D721Med (cell line): ENCODE measurements at places on chromosomes 4 and X.

DNA sequence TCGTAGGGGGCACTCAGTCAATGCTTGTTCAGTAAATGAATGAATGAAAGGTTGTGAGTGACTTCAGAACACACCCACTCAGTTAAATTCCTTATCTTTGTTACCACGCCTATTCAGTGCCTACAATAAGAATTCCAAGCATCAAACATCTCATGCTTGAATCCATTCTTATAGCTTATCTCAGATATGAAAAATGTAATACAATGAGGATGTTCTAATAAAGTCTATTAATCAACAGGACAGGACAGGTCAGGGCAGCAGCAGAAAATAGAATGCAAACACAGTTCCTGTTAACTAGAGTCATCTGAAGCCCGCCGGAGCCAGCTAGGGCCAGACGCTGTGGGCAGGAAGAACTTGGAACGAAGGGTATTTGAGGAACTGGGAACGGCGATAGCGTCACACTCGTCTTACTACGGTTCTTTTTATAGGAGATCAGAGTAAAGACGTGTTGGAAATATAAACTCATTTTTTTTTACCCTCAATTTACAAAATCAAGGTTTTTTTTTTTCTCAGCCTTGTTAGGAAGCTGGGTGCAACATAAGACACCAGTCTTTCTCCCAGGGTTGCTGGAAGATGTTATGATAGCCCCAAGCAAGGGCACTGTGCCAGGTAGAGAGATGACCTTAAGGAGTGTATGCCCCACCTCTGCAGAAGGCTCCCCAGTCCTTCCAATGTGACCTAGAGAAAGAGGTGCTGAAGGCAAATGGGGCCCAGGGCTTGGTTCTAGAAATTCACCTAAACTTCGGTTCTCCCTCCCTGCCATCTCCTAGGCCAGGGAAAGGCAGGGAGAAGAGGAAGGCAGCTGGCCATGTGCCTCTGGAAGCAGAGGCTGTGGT is 48.3 kb downstream of the SEL1L3 start:
- no peak for DNase-seq

- DNase-seq, result no peak
These were observed 605.5 kb downstream of the MID1IP1 start for GRCh38 chrX:39406799-39407198.

GRCh38 chr4:17489123-17489522 is 22.8 kb downstream of the QDPR start:
- DNase-seq, result no peak

DNA sequence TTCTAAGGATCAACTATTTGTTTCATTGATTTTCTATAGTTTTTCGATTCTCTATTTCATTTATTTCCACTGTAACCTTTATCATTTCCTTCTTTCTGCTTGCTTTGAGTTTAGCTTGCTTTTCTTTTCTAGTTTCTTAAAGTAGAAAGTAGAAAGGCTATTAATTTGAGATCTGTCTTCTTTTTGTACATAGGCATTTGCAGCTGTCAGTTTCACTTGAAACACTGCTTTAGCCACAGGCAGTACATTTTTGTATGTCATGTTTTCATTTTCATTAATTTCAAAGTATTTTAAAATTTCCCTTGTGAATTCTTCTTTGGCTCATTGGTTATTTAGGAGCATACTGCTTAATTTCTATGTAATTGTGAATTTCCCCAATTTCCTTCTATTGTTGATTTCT is 152.2 kb downstream of the SH3KBP1 start:
- DNase-seq, result no peak

GRCh38 chrX:55007656-55008055 is 7.5 kb downstream of the APEX2 start:
- DNase-seq, result no peak

DNA sequence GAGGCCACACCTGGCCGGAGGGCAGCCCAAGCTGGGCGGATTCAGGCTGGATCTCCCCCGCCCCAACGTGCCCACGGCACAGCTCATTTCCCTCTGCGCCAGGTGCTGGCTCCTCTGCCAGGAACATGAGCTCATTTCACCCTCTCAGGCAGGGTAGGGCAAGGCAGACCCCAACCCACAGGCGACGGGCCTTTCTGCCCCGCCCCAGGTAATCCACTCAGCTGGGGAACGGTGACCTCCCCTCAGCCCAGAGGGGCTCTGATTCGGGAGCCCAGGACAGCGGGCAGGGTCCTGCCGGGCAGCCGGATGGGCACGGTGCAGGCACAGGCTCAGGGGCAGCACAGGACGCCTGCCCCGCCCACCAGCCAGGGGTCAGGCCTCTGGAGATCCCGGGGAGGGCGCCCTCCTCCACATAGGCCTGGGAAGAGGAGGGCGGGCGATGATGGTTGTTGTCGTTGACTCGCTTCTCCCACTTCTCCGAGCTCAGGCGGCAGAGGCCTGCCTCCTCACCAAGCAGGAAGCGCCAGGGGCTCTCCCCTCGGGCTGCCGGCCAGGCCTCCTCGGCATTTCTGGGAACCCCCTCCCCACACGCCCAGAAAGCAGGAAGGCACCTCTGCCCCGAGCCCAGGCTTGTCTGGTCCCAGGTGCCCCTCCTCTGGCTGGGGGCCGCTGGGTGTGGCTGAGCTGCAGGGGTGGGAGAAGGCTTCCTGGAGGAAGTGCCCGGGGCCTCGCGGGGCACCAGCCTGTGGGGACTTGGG is 31.1 kb downstream of the TACC3 start:
- no peak for DNase-seq

GRCh38 chr4:141195095-141195707 is 25.5 kb upstream of the ZNF330 start:
- no peak for DNase-seq

GRCh38 chrX:44470816-44471215 is 71.8 kb downstream of the FUNDC1 start:
- DNase-seq, result no peak

DNA sequence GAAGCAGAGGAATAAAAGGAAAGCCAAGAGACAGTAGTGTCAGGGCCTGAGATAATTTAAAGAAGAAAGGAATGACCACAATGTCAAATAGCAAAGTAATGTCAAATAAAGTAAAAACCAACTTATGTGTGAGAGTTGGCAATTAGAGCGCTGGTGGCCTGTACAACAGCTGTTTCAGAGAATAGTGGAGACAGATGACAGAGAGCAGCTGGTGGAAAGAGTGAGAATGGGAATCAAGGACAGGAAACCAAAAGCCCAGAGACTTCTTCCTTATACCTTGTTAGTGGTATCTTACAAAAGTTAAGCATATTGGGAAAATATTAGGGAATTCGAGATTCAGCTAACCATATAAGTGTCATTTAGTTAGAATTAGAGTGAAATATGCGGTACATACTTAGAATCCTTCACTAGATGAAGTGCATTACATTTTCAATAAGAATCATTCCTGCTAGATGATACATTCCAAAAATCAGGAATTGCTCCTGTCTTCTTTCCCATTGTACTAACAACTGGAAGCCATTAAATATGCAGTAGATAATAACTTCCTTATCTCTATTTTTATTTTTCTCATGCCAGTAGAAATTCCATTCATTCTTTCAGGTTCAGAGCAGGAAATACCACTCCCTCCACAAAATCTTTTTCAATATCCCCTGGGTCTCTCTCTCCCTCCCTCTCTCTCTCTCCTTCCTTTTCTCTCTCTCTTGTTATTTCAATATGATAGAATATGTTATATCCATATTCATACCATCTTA is 525.4 kb downstream of the CENPC start:
- no peak for DNase-seq

GRCh38 chr4:2862528-2862927 is 18.9 kb downstream of the ADD1 start:
- DNase-seq, result no peak

GRCh38 chrX:130563476-130563875 is 161.7 kb downstream of the RBMX2 start:
- no peak for DNase-seq

DNA sequence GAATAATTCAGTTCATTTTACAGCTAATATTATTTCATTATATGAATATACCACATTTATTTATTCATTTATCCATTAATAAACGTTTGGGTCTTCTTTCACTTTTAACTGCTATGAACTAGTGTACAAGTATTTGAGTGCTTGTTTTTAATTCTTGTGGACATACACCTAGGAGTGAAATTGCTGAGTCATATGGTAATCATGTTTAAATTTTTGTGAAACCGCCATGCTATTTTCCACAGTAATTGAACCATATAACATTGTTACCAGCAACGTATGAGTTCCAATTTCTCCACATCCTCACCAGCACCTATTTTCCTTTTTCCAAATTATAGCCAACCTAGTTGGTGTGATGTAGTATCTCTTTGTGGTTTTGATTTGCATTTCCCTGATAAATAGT is 388.2 kb downstream of the MAGEE1 start:
- DNase-seq, result no peak

- DNase-seq, result no peak
These were observed 52.1 kb downstream of the PWWP3B start for GRCh38 chrX:106220177-106220576.

DNA sequence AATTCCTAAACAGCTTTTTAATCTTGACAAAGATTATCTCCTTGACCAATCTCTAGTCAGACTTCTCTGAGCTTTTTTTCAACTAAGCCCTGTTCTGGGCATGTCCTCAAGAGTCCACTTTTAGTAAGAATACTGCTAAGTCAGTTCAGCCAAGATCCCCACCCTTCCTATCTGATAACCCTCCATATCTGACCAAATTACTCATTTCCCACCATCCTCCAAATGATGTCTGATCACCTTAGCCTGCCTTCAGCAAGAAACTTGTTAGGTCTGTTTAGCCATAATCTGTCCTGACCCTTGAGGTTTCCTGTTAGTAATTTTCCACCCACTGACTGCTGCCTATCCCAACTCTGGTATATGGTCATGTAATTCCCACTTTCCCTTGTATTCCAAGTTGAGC is 65.2 kb downstream of the FAM13A start:
- DNase-seq, result no peak

GRCh38 chrX:85114776-85115175 is 111.1 kb downstream of the APOOL start:
- DNase-seq, result no peak

GRCh38 chr4:173436149-173436579 is 37.2 kb upstream of the SCRG1 start:
- no peak for DNase-seq

DNA sequence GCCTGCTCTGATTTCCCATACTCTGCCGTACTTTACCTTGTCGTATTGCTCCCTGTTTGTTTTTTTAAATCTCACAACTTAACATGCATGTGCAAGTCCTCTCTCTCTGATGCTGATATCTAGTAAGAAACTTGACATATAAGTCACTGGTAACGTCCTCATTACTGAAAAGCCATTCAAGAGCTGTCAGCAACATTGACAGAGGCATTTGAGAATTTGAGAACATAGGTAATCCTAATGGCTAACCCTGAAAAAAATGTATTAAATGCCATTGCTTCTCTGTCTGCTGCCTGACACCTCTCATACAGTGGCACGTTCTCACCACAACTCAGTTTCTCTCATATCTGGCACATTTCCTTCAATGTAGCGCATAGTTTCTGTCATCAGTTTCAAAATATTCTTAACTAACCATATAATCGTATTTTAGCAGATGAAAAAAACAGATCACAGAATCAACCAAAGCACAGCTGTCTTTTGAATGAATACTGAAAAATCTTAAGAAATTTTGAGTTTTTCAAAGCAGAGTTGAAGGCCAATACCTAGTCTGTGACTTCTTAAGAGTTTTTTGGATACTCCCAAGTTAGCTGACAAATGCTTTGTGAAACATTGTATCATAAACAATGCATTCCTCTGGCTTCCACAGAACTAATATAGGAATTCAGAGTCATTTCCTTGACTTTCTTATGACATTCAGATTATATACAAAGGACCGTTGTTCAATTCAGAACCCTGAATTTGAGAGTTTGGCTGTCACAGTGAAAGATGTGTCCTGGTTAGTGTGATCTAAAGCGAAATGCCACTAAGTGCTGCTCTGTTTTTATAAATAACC is 996.4 kb downstream of the C4orf33 start:
- DNase-seq, result no peak

GRCh38 chrX:65781845-65782244 is 114.4 kb downstream of the MSN start:
- no peak for DNase-seq

DNA sequence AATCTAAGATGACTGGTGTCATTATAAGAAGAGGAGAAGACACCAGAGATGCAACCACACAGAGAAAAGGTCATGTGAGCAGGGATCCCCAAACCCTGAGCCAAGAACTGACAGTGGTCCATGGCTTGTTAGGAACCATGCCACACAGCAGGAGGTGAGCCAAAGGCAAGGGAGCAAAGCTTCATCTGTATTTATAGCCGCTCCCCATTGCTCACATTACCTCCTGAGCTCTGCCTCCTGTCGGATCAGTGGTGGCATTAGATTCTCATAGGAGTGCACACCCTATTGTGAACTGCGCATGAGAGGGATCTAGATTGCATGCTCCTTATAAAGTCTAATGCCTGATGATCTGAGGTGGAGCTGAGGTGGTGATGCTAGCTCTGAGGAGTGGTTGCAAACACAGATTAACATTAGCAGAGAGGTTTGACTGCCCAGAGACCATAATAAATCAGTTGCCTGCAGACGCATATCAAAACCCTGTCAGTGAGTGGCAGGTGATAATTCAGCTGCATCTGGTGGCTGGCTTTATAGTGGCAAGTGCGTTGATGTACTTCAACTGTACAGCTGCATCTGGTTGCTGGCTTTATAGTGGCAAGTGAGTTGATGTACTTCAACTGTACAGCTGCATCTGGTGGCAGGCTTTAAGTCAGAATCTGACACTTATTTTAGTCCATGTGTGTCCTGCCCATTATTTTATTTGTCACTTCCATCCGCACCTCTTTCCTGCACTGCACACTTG is 19.8 kb upstream of the CXCL2 start:
- no peak for DNase-seq

GRCh38 chr4:30716681-30717207 is 3.4 kb upstream of the PCDH7 start:
- DNase-seq, result no peak

GRCh38 chr4:153556435-153556815 is 90.3 kb downstream of the TMEM131L start:
- DNase-seq, result no peak

- DNase-seq, result no peak
These were observed 1.5 kb downstream of the SASH3 start for GRCh38 chrX:129781134-129781672.

DNA sequence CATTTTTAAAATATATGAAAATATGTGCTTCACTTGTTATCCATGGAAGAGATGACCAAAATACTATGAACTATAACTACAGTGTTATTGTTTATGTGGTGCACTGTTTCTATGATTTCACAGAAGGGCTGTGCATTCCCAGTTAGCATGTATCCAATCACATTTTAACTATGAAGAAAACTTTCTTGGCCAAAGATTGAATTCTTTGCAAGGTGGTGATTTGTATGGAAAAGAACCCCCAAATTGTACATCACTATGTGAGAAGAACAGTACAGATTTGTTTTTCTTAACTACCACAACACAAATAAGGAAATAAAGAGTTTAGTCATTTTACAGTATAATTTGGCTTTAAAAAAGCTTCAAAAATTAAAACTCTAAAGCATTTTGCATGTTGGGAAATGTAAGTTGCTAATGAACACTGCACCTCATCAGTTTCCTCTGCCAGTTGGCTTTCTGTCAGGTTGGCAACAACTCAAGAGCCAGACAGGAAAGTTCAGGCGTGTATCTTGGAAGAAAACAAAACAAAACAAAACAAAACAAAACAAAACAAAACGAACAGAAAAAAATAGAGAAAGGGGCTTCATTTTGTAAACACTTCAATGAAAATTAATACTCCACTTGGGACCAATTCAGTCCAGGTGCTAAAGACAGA is 237.0 kb downstream of the SCFD2 start:
- DNase-seq, result no peak
